ENCODE measurements at places on chromosomes 12 and 14.

GRCh38 chr12:88867510-88867909, 287.2 kb upstream of the KITLG start:
- no peak for DNase-seq

DNA sequence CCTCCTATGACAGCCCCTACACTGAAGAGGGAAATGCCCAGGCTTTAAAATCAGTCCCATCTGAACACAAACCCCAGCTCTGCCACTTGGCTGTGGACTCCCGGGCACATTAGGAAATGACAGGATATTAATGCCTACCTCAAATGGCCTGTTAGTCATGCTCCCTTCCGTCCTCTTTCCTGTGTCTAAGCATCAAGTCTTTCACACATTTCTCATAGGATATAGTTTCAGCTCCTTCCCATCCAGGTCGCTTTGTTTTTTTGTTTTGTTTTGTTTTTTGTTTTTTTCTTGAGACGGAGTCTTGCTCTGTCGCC, 16.1 kb downstream of the PLEK2 start:
- peak; percentile 21 for DNase-seq

GRCh38 chr14:87754520-87755223, 238.3 kb downstream of the GALC start:
- no peak for DNase-seq

DNA sequence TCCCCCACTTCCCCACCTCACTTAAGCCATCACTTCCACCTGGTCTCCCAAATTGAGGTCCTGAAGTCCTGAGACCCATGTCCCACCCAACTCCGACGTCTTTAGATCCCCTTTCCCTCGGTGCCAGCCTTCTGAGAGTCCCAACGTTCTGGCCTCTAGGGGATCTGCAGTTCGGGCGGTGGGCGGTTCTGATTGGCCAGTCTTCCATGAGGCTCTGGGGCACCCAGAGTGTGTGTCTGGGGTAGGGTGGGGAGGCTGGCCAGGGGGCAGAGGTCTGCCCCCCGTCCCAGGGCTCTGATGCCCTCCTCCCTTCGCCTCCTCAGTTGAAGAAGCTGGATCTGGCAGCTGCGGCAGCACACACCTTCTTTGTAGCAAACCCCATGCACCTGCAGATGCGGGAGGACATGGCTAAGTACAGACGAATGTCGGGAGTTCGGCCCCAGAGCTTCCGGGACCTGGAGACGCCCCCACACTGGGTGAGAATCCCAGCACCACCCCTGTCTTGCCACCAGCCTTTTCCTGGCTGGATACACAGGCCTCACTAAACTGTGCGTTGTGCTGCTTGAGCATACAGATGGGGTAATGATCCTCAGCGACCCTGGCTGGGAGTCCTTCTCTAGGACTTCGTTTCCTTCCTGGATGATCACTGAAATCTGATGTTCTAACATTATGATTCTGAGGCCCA, 1.5 kb downstream of the P3H3 start:
- no peak for DNase-seq

GRCh38 chr14:106038263-106038662, 511.9 kb downstream of the TMEM121 start:
- no peak for DNase-seq

DNA sequence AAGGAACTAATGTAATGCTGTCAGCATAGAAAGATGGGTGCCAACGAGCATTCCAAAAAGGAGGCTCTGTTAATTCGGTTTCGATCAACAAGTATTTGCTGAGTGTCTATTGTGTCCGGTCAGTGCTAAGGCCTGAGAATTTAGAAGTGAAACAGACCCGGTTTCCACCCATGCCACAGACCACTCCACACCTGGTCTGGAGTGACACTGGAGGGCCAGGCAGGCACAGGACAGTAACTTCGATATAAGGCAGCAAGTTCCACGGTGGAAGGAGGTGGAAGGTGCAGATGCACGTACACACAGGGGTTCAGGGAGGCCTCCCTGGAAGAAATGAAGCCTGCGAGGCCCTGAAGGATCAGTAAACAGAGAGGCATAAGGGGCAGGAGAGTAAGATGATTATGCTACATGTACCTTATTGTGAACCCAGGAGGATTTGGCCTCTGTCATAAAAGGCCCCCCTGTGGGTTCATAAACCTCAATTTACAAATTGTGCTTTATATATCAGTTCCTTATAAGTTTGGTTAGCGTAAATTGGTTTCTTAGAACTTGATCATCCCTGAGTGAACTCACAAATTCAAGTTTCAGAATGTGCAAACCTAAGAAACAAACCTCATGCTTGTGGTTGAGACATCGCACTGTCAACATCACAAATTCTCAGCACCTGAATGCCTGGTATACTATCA, 25.9 kb downstream of the SSH1 start:
- no peak for DNase-seq

- no peak for DNase-seq
These were observed 368.2 kb upstream of the PRICKLE1 start for GRCh38 chr12:42957561-42958290.

DNA sequence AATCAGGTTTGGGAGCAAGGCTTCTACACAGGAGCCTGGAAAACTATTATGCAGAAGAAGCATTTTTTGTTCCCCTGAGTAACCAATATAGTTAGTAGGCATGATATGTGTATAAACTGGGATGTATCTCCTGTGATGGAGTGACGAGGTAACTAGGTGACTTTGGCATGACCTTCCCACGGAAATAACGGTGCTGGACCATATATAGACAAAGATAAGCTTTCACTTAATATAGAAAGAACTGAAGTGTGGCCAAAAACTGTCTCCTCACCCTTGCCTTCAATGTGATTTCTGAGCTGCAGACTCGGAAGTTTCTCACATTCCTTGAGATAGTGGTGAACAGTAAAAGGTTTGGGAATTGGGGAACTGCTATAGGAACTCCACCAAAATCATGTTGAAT, 185.3 kb downstream of the CACNA1C start:
- no peak for DNase-seq

Measured in amniotic epithelial cell (primary cell).